ENCODE measurements at places on chromosomes 5 and 9. TPM values are rescaled to one million over a fixed set of nuclear protein-coding genes. Genes with fewer than 3 reads are reported as not detected.

DNA sequence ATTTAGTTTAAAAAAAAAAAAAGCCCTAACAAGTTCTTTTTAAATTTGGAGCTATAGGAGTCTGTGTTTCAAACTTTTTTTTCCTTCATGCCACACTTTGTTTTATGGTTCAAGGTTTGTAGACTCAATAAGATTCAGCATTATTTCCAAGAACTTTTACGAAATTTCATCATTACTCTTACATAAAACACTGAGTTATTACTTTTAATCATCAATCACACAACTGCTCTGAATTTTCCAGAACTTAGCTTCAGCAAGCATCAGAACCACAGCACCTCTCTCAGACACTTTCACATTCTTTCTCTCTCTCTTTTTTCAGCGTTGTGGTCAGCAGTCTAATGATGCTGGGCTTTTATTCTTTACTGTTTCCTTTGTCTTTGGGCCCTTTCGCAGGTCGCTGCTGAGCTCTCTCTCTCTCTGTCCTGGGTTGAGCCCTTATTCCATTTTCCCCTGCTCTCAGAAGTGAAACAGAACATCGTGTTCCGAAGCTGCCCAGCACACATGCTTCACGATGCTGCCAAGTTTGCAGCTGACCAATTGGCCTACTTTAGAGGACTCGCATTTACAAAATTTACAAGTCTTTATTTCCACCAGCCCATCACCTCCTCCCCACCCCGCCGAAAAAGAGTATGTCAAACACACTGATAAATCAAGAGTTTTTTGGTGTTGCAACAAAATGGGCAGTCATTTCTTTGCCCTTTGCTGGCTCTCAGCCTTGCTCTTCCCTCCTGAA, 44.6 kb upstream of the PIK3R1 start:
- H3K27me3 ChIP-seq: no peaks in the 10 kb centered on the region
- H3K4me1 ChIP-seq: peaks cover 35% of the 10 kb centered on the region
- peak overlapping the region; percentile 14 for H3K4me3 ChIP-seq
- H3K27ac ChIP-seq: peak overlapping the region; percentile 89

EIF4E1B gene
- total RNA-seq: 0.36 TPM

DNA sequence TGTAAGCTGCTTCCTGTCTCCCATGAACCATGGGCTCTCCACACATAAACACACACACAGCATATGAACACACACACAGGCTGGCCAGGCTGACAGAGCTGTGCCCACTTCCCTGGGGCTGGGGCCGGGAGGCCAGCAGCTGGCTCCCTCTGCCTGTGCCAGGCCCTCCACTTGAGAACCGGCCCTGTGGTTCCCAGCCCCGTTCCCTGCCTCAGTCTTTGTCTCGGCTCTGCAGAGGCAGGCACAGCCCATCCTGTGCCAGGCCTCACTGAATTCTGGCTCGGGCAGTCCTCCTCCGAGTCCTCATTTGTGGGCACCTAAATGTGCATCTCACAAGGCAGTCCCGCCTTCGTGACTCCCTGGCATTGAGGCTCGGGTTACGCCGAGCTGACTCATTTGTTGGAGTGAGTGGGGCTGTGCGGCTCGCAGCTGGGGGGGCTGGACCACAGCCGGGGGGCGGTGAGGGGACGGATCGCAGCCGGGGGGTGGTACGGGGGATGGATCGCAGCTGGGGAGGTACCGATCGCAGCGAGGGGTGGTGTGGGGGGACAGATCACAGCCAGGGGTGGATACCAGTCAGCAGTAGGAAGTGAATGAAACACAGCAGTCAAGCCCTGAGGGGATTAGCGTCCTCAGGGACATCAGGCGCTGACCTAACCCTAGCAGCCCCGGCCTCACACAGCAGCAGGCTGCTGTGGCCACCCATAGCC, 72.3 kb downstream of the PSMB7 start:
- peak; percentile 89 for DNase-seq
- peaks cover 49% of the 10 kb centered on the region for H3K36me3 ChIP-seq
- no peaks in the 10 kb centered on the region for H3K27me3 ChIP-seq
- peak overlapping the region; percentile 28 for H3K4me3 ChIP-seq
- H3K27ac ChIP-seq: peak overlapping the region; percentile 79

- no peak overlapping the region for H3K4me3 ChIP-seq
- no peak for DNase-seq
- peak overlapping the region; percentile 18 for H3K27ac ChIP-seq
- no peaks in the 10 kb centered on the region for H3K36me3 ChIP-seq
Observed at GRCh38 chr5:150214289-150214688, 24.4 kb downstream of the SLC6A7 start.

GRCh38 chr9:112831969-112832368, 58.7 kb downstream of the SLC46A2 start:
- H3K4me1 ChIP-seq: no peaks in the 10 kb centered on the region
- H3K4me3 ChIP-seq: no peak overlapping the region
- H3K27ac ChIP-seq: no peak overlapping the region

ARHGEF37 gene
- total RNA-seq: 23.5 TPM

GRCh38 chr5:147306351-147306750, 71.5 kb downstream of the STK32A start:
- no peaks in the 10 kb centered on the region for H3K4me1 ChIP-seq
- H3K27ac ChIP-seq: no peak overlapping the region
- H3K4me3 ChIP-seq: no peak overlapping the region
- no peak for DNase-seq
- H3K27me3 ChIP-seq: no peaks in the 10 kb centered on the region

GRCh38 chr5:124341066-124341858, 405.2 kb downstream of the ZNF608 start:
- no peaks in the 10 kb centered on the region for H3K36me3 ChIP-seq
- H3K27me3 ChIP-seq: no peaks in the 10 kb centered on the region
- peak; percentile 59 for DNase-seq

- no peaks in the 10 kb centered on the region for H3K4me1 ChIP-seq
- H3K27me3 ChIP-seq: no peaks in the 10 kb centered on the region
- no peak overlapping the region for H3K27ac ChIP-seq
- no peaks in the 10 kb centered on the region for H3K36me3 ChIP-seq
- DNase-seq: no peak
- no peak overlapping the region for H3K4me3 ChIP-seq
Observed at GRCh38 chr5:107831612-107832395, 161.1 kb upstream of the EFNA5 start.

NUTM2F gene
- total RNA-seq: not detected
